ENCODE measurements at places on chromosomes 6 and 20.

DNA sequence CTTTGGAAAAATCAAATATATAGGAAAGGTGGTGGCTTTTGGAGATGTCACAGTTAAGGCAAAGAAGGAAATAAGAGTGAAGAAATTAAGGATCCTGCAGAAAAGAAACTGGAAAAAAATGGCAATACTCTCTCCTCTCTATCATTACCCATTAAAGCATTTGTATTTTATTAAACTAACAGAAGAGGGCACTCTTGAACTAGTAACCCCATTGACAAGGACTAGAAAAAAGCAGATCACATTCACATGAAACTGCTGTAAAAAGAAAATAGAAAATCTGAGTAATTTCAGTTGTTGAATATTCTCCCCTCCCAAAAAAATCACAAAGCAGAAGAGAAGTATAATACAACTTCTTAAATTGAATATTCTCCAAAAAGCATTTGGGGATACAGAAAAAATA is 104.1 kb upstream of the SLC35B3 start:
- peak; percentile 12 for DNase-seq

GRCh38 chr6:135525594-135525993 is 28.1 kb upstream of the AHI1 start:
- no peak for DNase-seq

DNA sequence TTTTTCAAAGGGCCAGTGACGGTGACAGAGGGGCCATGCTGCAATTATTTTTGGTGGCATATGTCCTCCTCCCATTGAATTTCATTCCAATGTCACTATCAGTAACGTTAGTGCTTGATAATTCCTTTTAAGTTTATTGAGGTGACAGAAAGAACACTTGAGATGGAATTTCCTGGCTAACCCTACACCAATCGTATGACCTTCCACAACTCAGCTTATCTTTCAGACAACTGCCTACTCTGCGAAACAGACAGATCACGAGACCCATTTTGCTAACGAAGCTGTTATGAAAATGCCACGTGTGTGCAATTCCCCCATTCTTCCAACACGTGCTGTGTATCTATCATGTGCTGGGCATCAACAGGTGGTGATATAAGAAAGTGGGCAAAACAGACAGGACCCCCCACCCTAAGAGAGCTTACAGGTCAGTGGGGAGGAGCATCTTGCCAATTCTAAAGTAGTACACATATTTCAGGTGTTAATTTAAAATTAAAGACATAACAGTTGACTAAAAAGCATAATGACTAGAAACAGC is 113.0 kb downstream of the IRF4 start:
- no peak for DNase-seq

GRCh38 chr6:128290221-128290620 is 230.2 kb downstream of the PTPRK start:
- DNase-seq, result no peak

DNA sequence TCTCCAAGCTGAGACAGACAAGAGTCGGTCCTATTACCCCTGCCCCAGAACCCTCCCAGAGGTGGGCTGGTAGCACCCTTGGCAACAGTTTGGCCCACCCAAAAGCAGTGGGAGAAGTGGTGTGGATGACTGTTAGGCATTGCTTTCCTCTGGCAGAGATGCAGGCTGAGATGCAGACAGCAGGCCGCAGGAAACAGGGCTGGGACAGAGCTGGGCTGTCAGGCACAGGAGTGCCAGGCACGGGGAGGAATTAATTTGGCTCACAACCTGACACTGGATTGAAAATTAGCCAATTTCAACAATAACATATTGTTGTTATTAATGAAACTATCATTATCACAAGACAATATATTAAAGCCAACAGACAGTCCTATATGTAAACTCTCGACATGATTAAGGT is 15.7 kb upstream of the SIRT5 start:
- DNase-seq, result no peak

DNA sequence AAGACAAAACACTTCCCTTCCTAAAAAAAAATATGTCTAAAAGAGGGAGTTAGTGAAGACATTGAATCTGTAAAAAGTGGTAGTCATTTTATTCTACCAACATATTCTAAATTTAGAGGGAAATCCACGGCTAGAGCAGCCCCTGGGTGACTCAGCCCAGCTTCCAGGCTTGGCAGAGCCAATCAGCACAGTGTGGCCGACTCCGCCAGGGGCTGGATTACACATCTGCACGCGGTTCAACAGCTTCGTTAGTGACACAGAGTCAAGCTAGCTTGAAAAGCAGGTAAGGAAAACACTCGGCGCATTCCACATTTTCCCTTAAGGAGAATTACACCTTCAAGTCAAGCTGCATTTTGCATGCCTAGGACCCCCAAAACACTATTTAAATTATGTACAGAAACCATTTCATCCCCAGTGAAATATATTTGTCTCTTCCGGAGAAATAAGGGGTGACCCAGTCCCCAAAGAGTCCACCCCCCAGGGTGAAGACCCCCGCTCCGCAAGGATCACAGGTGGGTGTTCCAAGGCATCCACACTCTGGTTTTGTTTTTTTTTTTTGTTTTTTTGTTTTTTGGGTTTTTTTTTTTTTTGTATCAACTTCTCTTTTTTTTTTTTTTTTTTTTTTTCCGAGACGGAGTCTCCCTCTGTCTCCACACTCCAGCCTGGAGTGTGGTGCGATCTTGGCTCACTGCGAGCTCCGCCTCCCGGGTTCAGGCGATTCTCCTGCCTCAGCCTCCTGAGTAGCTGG is 58.4 kb upstream of the ARID1B start:
- DNase-seq, result peak; percentile 16

GRCh38 chr6:144662812-144663365 is 377.8 kb downstream of the UTRN start:
- no peak for DNase-seq

DNA sequence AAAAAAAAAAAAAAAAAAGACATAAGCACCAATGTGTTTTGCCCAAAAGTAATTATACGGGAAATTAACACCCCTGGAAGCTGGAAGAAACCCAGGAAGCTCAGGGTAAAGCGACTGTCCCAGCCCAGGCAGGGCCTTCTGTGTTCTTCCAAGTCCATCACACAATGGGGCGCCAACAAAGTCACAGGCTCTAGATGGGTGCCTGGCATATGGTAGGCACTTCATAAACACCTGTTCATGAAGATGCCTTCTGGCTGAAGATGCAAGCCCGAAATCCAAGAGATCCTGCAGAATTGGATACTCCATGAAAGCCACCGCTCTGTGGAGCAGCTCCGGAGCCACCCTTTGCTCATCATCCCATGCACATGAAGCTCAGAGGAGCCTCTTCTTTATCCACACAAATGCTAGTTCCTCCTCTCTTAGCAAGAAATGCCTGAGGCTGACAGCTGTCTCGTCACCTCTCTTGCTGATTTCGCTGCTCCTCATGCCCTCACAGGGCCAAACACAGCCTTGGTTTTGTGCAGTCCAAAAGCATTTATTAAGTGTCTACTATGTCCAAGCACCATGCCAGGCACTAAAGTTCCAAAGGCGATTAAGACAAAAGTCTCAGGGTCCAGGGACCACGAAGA is 76.6 kb downstream of the TRERF1 start:
- no peak for DNase-seq

DNA sequence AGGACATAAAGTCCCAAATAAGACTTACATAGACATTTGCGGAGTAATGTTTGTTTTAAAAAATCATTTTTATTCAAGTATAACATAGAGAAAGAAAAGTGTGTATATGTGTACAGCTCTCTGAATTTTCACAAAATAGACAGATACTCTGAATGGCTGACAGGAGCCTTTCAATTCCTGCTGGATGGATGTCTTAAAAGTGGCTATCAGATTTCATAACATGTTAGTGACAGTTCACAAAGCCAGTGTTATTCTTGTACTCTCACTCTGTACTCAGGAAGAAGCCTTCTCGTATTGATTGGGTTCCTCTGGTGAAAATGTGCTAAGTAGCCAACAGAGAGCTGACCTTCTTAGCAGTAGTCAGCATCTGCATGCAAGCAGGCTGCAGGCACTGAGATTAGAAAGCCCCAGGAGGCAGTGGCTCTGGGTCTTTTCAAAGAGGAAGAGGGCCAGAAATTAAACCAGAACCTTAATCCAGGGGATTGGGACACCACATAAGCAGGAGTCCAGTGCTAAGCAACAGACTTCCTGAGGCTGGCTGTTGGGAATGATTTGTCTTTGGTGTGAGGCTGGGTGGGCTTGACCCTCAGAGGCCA is 19.7 kb downstream of the SLC17A4 start:
- DNase-seq, result peak; percentile 13

DNA sequence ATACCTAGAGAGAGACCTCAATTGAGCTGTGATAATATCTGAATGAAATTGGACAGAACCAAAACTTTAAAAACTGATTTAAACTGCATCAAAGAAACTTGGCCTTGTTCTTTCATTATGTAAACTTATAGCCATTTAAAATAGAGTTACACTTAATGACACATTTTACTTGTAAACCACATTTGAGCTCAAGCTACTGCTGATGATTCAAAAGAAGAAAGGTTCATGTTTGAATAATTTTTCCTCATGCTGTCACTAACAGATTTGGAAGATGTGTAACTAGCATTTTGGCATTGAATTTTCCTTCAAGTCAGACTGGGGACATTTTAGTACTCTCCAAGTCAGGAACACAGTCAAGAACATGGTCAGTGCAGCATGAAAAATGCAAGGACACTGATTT is 26.9 kb downstream of the POPDC3 start:
- DNase-seq, result no peak

GRCh38 chr6:106804346-106805335 is 169.9 kb downstream of the CD24 start:
- peak; percentile 37 for DNase-seq

DNA sequence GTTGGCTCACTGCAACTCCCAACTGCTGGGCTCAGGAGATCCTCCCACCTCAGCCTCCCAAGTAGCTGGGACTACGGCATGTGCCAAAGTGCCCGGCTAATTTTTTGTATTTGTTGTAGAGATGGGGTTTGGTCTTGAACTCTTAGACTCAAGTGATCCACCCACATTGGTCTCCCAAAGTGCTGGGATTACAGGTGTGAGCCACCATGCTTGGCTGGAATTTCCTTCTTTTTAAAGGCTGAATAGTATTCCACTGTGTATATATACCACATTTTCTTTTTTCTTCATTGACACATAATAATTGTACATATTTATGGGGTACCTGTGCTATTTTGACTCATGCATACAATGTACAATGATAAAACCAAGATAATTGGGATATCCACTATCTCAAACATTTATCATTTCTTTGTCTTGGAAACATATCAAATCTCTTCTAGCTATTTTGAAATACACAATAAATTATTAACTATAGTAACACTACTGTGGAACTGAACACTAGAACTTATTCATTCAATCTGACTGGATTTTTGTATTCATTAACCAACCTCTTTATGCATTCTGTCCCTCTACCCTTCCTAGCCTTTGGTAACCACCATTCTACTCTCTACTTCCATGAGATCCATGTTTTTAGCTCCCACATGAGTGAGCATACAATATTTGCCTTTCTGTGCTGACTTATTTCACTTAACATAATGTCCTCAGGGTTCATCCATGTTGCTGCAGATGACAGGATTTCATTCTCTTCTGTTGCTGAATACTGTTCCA is 7.8 kb downstream of the MDC1 start:
- no peak for DNase-seq

DNA sequence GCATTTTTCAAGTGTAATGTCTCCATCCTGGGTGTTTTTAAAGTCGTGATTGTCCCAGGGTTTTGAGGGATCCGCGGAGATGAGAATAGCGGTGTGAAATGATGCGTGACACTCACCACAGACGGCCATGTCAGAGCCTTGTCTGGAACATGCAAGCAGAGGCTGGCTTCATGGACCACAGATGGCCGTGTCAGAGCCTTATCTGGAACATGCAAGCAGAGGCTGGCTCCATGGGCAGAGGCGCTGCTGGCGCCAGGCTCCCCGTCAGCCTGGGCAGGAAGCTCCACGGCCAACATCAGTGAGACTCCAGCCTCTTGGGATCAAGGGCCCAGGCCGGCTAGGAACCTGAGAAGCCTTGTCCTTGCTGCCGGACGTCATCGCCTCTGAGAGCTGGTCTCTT is 7.7 kb upstream of the MRGBP start:
- no peak for DNase-seq

DNA sequence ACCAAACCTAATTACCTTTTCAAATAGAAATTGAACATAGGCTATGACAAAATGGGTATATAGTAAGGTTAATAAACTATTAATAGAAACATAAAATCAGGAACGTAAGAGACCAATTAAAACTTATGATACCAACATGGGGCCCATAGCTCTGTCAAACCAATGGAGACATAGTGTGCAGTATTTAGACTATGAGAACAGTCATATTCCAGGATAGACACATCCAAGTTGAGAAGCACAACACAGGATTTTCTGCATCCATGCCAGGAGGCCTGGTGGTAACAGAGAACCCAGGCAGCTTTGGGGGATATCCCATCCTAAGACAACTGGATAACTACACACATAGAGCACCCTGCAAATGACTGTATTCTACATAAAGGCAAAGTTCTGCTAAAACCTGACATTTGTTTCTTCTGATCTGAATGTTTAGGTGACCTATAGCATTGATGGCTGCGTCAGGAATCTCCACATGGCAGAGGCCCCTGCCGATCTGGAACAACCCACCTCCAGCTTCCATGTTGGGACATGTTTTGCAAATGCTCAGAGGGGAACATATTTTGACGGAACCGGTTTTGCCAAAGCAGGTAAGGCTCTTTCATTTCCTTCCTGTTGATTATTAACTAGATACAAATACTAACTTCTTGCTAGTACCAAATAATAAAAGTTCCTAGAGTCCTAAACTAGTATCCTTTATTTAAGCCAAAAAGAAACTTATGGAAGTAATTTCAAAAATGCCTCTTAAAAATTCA is 202.7 kb downstream of the ARHGAP18 start:
- no peak for DNase-seq

DNA sequence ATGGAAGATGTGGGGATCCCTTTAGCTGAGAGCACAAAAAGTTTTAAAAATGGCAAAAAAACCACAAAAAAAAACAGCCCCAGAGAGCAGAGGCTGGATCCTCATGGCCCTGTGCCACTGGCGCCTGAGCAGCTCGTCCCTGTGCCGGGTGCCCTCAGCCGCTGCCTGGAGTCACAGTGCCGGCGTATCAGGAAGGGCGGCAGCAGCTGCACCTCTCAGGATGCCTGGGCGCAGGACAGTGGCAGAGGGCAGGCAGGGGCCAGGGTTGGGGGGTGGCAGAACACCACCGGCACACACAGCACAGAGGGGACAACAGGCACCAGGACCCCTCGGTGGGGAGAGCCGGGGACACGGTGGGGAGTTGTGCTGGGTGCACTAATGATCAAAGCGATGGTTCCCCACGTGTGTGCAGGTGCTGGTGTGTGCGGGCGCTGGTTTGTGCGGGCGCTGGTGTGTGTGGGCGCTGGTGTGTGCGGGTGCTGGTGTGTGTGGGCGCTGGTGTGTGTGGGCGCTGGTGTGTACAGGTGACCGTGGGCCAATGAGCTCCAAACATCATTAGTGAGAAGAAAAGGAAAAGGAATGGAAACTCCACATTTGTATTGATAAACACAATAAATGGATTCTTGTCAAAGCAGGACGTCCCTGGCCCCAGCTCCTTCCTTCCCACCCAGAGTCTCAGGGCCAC is 1.5 kb upstream of the FRMD1 start:
- no peak for DNase-seq

DNA sequence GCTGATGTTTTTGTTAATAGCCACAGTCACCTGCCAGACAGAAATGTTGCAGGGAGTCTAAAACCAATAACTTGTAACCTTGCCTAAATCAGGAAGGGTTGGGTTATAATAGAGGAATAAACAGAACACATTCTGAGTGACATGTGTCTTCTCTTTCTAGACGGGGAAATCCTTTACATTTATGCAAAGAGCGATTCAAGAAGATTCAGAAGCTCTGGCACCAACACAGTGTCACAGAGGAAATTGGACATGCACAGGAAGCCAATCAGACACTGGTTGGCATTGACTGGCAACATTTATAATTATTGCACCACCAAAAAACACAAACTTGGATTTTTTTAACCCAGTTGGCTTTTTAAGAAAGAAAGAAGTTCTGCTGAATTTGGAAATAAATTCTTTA is 31.5 kb downstream of the PRPH2 start:
- DNase-seq, result no peak
